ENCODE measurements at places on chromosomes 3 and 15. TPM values are rescaled to one million over a fixed set of nuclear protein-coding genes. Genes with fewer than 3 reads are reported as not detected.

DNA sequence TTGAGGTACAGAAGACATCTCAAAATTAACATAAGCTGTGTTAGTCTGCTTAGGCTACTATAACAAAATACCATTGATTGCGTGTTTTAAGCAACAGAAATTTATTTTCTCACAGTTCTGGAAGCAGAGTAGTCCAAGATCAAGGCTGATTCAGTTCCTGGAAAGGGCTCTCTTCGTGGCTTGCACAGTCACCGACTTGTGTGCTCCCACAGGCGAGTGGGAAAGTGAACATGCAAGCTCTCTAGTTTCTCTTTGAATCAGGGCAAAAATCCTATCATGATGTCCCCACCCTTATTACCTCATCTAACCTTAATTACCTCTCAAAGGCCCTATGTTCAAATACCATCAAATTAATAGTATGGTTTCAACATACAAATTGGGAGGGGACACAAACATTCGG lies 505.9 kb downstream of the ZIC1 start:
- no peak for DNase-seq

GRCh38 chr3:13009132-13009945 lies 63.9 kb downstream of the IQSEC1 start:
- DNase-seq = peak; percentile 58

DNA sequence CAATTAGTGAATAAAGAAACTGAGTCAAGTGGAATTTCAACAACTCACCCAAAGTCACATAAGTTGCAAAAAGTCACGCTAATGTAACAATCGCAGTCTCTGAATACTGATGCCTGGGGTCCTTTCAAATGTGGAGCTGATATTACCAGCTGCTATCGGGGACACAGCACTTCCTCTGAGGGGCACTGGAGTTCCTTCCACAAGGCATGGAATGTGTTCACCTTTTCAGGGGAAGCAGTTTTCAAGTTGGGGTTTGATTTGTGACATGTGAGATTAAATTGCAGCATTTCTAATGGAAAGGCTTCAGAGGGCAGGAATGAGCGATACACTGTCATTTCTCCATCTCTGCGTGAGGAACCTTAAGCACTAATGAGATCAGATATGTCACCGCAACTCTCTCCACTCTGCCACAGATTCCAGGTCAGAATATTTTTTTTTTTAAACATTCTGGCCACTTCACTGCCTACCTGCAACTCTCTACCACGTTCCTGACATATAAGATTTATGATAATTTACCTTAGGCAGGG lies 807.2 kb upstream of the CFAP20DC start:
- no peak for DNase-seq

DNA sequence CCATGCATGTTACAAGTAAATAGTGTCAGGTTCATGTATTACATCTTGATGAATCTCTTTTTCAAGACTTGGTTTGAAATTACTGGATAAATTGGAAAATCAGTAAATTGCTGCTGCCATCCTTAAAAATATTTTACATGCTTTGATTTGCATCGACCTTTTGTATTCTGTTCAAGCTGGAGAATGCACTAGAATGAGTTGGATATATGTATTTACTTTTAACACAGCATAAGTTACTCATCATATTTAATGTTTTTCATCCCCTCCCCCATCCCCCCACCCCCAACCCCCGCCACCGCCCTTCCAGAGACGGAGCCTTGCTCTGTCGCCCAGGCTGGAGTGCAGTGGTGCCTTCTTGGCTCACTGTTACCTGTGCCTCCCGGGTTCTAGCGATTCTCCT lies 16.8 kb downstream of the UBE2E1 start:
- no peak for DNase-seq

DNA sequence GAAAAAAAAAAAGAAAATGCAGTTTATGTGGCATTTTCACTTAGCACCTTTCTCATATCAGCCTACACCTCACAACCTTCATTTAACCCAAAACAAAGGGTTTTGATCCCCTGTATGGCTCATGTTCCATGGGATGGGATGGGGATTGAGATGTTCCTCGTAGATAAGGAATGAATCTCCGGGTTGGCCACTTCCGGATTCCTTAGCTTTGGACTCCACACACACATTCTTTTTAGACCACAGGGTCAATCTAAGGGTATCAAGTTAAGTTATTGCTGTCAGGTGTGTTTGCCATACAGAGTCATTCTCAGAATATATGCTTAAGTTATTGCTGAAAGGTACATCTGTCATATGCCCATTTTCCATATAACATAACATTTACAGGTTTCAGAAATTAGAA lies 301.4 kb upstream of the TGFBR2 start:
- DNase-seq = no peak

GRCh38 chr3:57951066-57951882 lies 56.9 kb upstream of the FLNB start:
- no peak for DNase-seq

- DNase-seq = no peak
These were observed 65.8 kb downstream of the PEAK1 start for GRCh38 chr15:77354063-77354462.

- DNase-seq = no peak
These were observed 211.0 kb upstream of the DPPA4 start for GRCh38 chr3:109548192-109548938.

DNA sequence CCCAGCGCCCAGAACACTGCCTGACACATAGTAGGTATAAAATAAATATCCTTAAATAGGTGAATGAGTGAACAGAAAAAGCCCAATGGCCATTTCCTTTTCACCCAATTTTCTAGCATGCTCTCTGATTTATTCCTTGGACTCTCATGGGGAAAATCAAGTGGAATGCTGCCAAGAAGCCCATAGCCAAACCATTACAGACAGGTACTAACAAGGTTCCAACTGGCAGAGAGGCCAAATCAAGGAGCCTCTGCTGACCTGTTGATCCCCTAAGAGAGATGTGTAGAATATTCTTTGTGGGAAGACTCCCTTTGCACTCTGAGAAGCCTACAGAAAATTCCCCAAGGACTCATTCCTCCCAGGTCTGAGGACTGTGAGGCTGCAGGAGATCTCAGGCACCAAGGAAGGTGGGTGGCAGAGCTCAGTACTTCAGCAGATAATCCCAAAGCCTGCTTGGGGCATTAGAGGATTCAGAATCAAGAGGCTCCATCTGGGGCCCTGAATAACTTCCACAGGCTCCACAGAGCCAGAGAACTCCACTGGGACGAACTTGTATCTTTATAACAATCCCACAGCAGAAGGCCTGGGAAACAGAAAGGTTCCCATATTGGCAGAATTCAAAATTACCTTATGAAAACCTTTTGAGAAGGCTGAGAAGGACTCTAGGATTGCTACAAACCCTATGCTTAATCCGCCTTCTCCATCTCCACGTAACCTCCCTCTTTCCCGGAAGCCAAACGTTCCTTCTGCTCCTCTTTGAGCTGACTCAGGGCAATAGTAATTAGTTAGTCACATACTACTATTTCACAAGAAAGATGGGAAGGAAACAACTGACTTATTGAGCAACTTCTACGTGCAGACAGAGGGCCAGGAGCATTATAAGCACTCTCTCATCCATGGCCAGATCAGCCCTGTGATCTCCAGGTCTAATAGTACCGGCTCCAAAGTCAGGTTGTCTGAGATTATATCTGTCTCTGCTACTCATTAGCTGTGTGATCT lies 34.5 kb downstream of the PRICKLE2 start:
- DNase-seq = no peak

- DNase-seq = no peak
These were observed 384.6 kb upstream of the RORA start for GRCh38 chr15:61613729-61614128.

DNA sequence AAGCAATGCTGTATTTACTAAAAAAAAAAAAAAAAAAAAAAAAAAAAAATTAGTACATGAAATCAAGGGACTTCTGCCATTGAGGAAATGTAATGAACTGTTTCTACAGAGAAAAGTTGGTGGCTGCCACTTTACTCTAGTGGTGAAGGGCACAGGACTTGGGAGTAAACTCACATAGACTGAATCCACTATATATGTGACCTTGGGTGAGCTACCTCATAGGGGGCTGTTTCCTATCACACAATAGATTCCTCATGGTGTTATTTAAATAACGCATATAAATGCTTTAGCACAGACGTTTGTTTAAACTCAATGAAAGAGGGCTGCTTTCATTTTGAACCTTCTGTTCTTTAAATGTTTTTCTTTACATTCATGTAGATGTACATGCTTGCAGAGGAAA lies 25.8 kb downstream of the TERC start:
- DNase-seq = no peak

DNA sequence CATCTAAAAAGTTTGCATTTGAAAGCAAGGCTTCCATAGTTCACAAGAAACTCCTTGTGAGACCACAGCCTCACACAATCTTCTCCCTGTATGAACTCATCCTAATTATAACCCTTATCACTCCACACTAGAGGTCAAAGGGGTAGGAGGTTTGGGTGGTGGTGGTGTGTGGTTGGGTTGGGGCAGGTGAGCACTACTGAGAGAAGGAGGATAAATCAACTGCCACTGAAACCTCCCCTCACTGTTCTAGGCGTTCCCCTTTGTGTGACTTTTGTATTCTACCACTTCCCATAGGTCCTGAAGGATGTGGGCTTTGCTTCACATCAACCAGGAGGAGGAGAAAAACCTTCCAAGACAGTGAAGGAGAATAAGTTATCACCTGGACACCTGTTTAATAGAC lies 6.4 kb upstream of the AGBL1 start:
- DNase-seq = no peak

- DNase-seq = no peak
These were observed 65.4 kb downstream of the EEFSEC start for GRCh38 chr3:128218548-128219257.

GRCh38 chr15:99477791-99478471 lies 87.9 kb upstream of the MEF2A start:
- no peak for DNase-seq

DNA sequence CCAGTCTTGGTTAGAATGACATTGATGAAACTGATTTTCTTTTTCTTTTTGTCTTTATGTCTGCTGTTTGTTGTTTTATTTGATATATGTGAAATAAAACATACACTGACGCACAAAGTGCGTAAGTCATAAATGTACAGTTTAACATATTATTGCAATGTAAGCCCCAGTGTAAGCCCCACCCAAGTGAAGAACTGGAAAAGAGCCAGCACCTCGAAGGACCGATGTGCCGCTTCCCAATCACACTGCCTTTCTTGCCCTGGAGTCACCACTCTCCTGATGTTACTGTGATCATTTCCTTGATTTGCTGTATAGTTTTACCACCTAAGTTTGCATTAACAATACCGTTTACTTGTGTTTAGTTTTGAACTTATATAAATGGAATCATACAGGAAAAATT lies 128.4 kb upstream of the LPP start:
- DNase-seq = no peak

DNA sequence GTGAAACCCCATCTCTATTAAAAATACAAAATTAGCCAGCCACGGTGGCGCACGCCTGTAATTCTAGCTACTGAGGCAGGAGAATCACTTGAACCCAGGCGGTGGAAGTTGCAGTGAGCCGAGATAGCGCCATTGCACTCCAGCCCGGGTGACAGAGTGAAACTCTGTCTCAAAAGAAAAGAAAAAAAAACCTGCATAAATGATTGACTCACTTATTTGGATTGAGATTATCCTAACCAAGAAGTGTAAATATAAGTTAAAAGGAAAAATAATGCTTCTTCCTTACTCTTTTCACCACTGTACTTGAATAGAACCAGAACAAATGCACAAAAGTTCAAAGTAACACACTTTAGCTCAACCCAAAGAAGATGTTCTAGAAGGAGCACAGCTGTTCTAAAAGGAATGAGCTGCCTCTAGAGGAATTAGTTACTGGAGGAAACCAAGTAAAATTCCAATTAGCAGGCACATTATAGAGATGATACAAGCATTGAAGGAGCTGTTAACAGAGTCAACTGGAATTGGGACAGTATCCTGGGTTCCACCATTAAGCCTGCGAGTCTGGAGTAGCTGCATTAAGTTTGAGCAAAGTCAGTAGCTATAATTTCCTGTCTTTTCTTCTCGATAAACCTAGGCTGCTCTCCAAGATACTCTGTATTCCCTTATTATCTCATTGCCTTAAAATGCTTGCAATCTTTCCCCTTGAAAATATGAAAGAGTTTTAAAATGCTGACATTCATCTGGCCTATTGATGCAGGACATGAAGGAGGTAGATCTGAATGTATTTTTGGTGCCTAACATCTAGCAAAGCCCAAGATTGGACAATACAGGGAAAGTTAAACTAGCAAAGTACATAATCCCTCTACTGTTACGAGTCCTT lies 9.5 kb downstream of the MTHFS start:
- DNase-seq = no peak

- DNase-seq = no peak
These were observed 100.6 kb downstream of the GTPBP8 start for GRCh38 chr3:113091417-113091816.

GRCh38 chr15:42581272-42581730 lies 5.9 kb downstream of the STARD9 start:
- DNase-seq = peak; percentile 86

- no peak for DNase-seq
These were observed 836.2 kb downstream of the AGBL1 start for GRCh38 chr15:86915811-86916331.

GRCh38 chr3:52879090-52879489 lies 18.3 kb downstream of the STIMATE start:
- DNase-seq = no peak

DNA sequence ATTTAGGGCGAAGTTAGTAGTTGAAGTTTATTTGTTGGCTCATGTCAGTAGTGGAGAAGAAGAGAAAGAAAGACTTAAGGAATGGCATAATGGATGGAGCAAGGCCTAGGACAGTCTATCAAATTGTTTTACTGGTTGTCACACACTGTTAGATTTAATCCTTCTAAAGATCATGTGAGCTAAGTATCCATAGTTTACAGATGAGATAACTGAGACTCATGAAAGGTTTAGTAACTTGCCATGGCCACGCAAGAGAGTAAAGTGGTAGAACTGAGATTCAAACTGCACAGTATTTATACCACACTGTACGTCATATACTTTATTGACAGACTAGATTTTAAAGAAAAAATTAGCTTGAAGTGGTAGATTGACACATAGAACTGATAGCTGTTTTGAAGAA lies 11.4 kb downstream of the SPRED1 start:
- no peak for DNase-seq

- DNase-seq = no peak
These were observed 158.6 kb upstream of the RGMA start for GRCh38 chr15:93247466-93248121.

- DNase-seq = no peak
These were observed 1017.2 kb downstream of the TUSC7 start for GRCh38 chr3:117726776-117727175.

Gene RPL32
- total RNA-seq = 2,760 TPM

Gene LIPC
- 3.9 TPM for total RNA-seq

Gene TLE3
- 82.3 TPM for total RNA-seq

Gene RTP1
- total RNA-seq = not detected

Gene SCN5A
- total RNA-seq = not detected

Gene SLC22A13
- total RNA-seq = 0.37 TPM

Gene RASGRF1
- not detected for total RNA-seq

Gene KCNMB3
- 1.1 TPM for total RNA-seq

Gene CCDC13
- 0.60 TPM for total RNA-seq

Gene CFAP91
- total RNA-seq = not detected

Gene ANKUB1
- not detected for total RNA-seq

Gene GNB4
- total RNA-seq = 7.4 TPM

Gene GP9
- not detected for total RNA-seq

Gene RBP2
- total RNA-seq = not detected

Gene GPR160
- 6.1 TPM for total RNA-seq

Gene NPHP3
- 14.4 TPM for total RNA-seq

Gene CADM2
- not detected for total RNA-seq

Gene SNAPC5
- total RNA-seq = 24.5 TPM

Measured in activated CD4-positive, alpha-beta T cell treated with anti-CD3 and anti-CD28 coated beads, Interleukin-2, amount 10 ng/mL, durations not matched to agents 7 days and 5 days (primary cell).